Kidney (tissue), 22 donors: ENCODE measurements at places on chromosomes 3 and 15. TPM values are rescaled to one million over a fixed set of nuclear protein-coding genes. Genes with fewer than 3 reads are reported as not detected.

DNA sequence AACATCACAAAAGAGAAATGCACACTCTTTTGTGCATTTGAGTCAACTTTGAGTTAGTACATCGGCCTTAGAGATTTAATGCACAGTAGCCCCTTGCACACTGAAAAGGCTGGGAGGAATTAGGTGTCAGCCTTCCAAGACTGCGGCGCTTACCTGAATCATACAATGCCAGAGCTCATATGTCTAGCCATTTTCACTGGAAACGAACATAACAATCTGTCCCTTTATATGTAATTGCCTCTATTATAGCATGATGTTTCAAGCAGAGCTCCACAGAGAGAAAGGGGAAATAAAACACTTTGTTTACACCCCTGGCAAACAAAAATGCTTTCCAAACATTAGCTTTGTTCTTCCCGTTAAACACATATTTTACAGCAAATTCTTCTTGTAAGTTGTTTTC, 315.7 kb upstream of the SLCO3A1 start:
- DNase-seq = no peak

DNA sequence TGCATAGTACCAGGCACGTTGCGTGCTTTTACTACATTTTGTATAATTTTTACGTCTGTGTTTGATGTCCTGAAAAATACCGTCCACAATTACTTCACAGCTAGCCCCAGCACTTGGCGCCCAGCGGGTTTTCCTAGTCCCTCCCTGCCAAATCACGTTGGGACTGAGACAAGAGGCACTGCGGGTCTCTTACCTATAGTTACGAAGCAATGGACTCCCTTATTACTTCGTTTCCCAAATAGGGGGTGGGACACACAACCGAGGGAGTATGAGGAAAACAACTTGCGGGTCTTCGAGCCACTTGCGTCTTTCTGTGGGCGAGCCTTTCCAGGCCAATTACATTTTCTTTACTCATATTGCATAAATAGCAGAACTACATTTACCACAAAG, 620 bp upstream of the CMSS1 start:
- peak; percentile 48 for DNase-seq

- peak; percentile 85 for DNase-seq
Measured at GRCh38 chr15:87619161-87619960, 637.2 kb downstream of the NTRK3 start.

DNA sequence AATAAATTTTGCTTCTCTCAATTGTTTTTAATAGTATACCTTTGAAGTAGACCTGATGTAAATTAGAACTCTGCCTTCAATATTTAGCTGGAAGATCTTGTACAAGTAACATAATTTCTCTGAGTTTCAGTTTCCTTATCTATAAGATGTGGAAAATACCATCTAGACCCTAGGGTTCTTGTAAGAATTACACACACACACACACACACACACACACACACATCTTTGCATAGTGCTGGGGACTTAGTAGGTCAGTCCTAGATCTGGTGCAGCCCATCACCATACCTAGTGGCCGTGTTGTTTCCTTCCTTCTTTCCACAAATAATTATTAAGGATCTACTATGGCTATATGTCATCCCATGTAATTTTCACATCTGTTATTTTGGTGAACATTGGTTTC, 11.0 kb downstream of the TRAT1 start:
- no peak for DNase-seq

- DNase-seq = no peak
Measured at GRCh38 chr3:56811546-56812202, 9.9 kb upstream of the ARHGEF3 start.

- no peak for DNase-seq
Measured at GRCh38 chr15:60344987-60345386, 52.8 kb downstream of the ANXA2 start.

- no peak for DNase-seq
Measured at GRCh38 chr3:197505796-197506548, 49.8 kb downstream of the BDH1 start.

DNA sequence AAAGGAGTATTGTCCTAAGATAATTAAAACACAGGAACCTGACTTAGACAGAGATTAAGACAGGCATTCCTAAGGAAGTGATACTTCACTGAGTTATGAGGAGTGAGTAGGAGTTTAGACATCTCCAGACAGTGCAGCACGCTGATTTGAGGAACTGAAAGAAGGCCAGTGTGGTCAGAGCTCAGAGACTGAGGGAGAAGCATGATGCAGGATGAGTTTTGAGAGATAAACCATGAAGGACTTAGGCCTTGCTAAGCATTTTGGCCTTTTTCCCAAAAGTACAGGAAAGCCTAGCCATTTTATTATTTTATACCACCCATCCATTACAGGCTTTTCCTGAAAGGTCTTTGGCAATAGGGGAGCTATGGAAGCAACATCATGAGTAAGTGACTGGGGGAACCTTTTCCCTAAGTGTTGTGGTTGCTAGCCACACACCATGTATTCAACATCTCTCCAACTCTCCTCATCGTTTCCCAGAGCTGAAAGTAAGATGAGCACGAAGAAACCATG, 375.6 kb upstream of the TPRG1 start:
- no peak for DNase-seq

GRCh38 chr3:29334706-29335105, 53.8 kb downstream of the RBMS3 start:
- no peak for DNase-seq

Gene AADACL2
- not detected for polyA plus RNA-seq

Gene P2RY1
- 0.41 TPM for polyA plus RNA-seq

Gene LXN
- 21.6 TPM for polyA plus RNA-seq

Gene CLPX
- 18.4 TPM for polyA plus RNA-seq
